ENCODE measurements at places on chromosomes 6 and 20.
A peak's percentile ranks its signal among the peaks of the same experiment; 100 is the strongest.

DNA sequence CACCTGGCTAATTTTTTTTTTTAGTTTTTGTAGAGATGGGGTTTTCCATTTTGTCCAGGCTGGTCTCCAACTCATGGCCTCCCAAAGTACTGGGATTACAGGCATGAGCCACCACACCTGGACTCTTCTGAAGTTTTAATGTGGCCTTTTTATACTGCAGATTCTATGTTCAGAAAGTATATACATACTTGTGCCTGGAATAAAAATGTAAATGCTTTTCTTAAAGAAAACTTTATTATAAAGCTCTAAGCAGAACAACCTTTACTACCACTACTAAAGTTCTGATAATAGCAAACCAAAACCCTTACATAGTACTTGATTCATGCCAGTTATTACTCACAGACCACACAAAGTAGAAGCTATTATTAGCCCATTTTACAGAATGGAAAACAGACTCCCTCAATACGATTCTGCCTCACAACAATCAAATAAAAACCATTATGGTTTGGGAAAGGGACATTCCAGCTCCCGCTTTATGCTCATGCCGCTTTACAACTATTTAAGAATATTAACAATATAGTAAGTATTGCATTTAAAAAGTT, 5.3 kb downstream of the PHIP start:
- DNase-seq = no peak

DNA sequence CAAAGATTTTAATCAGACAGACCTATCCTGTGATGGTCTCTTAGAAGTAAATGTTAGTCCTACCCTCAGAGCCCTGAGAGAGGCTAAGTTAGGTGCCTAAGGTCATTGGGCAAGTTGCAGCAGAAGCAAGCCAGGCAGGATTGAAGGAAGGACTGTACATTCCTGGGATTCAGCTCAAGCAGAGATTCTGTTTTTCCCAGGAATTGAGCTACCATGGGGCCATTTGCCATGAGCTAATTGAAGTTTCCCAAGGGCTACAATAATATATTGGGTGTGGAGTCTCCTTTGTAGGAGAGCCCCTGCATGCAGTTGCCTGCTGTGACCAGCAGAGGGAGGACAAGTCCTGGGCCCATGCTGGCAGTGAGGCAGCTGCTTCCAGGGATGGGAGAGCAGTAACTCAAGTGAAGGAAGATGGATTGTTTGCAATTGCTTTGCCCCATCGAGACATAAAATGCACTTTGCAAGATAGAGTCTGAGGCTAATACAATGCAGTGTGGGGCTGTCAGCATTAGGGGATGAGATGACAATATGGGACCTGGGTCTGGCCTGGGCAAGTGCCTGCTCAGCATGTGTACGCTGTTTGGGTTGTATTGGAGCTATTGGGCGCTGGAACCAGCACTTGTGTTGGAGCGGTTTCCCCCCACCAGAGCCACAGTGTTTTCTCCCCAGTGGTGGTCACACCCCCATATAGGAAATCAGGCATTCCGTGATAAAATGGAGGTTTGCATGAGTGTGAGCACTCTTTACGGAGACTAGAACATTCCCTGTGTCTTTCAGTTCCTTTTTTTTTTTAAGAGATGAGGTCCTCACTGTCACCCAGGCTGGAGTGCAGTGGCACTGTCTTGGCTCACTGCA, 27.9 kb downstream of the DNMT3B start:
- peak; percentile 86 for DNase-seq

DNA sequence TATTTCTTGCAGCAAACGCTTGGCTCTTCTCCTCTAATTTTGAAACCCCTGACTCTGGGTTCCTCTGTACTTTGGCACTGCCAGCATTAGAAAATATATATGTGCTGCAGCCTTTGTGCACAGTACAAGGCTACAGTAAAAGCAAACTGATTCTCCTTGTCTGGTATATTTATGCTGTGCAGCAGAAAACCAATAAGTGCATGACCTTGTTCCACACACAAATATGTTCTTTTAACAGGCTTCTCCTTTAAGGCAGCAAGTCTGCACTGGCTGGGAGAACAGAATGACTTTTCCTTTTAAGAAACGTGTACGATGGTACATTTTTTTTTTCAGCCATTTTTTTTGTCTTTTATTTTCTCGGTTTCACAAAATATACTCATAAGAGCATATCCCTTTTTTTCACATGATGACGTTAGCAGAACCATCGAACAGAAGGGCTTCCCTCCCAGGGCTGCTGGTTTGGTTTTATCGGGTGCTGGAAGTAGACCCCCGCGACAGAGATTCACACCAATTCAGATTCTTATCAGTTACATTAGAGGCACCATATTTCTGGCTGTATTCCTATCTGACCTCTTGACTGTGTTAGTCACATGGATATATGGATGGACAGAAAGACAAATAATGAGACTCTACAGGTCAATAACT, 129.9 kb upstream of the ARID1B start:
- DNase-seq = no peak

- DNase-seq = no peak
Observed at GRCh38 chr6:35453236-35453635, 1.1 kb downstream of the FANCE start.

DNA sequence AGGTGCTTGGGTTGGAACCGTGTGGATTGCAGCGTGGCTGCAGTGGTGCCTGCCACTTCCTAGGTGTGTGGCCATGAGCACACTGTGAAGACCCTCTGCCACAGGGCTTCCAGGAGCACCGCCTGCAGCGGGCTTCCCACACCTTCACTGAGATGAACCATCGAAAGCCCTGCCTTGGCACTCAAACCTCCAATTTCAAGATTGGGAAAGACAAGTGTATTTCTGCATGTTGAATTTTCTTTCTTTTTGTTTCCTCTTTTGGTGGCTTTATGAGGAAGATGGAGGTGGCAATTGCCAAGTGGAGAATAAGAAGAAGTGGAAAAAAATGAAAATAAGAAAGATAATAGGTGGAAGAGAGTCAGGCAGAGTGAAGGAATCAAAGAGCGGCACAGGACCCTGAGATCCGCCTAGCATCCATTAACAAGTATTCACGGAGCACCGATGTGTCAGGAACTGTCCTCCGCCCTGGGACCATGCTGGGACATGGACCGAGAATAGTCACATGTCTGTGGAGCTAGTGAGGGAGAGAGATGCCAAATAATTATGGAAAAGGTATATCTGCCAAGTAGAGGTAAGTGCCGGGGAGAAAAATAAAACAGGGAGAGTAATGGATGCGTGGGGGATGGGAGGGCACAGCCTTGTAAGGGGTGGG, 159.9 kb downstream of the BCAS1 start:
- no peak for DNase-seq

DNA sequence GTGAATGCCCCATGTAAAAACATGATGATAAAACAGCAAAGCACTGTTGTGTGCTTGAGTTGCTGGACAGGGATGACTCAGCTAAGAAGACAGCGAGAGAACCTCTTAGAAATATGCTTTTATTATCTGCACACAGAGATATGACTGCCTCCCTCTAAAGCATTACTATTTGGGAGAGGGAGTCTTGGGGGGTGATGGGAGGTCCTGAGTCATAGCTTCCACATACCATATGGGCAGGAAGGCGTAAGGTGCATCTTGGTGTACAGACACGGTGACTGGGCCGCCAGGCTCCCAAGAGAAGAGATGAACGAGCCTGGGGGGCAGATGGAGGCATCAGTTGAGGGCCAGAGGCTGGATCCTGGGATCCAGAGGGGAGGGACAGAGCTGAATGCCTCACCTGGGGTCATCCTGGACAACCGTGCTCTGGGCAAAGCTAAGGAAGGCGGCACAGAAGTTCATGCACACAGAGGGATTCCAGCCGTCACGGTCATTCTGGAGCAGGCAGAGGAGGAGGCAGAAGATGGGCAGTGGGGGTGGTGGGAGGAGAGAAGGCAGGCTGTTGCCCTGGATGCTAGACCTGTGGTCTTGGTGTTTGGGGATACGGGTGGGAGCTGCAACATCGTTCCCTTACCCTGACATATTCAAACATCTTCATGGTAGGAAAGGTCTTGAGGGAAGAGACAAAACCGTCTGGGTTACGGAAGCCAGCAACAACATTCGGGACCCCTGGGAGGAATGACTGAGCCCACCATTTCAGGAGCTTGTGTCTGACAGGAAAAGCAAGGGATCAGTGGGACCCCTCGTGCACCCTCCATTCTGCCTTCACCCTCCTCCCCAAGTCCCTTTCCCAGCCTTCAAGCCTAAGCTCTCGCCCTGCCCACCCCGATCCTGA, 2.0 kb downstream of the DXO start:
- no peak for DNase-seq

- DNase-seq = no peak
Observed at GRCh38 chr6:46575530-46575929, 77.1 kb downstream of the CYP39A1 start.

DNA sequence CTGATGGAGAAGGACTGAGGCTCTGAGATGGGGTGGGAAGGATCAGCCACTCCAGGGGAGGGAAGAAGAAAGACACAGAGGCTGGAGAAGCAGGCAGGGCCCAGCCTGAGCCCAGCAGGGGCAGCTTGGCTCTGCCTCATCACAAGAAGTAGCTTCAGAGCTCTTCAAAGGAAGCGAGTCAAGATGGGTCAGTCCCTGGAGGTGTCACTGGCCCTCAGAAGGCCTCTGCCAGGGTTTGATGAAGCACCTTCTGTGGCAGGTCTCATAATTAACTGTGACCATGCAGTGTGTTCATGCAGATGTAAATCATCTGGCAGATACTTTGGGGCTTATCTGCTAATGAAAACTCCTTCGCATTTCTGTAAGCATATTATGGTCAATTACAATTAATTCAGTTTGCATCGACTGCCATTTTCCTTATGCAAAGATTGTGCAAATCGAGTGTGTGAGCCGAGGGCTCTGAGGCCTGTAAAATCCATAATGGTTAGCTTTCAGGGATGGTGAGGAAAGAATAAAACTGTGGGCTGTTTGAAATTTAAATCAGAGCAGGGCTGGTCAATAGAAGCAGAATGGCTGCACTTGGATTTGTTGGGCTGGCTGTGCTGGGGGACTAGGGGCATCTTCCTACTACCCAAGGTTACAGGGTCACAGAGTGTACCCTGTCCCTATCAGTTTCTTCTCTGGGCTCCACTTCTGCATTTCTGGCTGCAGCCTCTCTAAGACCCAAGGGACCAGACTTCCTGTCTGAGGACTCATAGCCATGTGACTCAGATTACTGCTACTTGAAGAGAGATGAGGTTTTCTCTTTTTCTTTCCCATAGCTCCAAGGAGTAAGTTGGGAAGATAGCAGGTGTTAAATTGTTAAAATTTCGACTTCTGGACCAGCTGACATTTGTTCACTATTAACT, 376.6 kb downstream of the DHX35 start:
- DNase-seq = peak; percentile 39

DNA sequence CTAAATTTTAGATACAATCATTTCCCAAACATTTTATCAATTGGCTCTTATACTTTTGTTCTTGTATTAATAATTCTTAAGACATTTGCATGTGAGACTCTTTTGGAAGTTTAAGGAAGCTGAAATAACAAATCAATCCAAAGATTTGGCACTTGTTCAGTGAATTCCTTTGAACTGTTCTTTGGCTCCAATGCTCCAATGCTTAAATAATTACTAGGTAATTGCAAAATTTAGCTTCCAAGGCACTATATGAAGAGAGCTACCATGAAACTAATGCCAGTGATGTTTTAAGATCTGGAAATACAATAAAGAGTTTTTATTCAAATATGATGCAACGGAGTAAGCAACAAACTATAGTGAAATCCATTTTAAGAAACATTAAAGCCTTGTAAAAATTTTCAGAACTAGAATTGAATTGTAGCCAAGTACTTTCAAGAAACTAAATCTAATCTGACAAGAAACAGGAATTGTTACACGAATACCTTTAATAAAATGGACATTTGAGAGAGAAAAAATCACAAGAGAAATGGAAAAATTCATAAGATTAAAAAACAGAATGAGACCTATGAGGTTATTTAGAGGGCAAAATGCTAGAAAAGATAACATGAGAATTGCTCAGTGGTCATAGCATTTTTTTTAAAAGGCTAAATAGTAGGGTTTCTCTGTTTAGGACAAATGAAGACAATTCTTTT, 43.6 kb upstream of the SMLR1 start:
- DNase-seq = no peak

- no peak for DNase-seq
Observed at GRCh38 chr6:124978451-124979293, 16.4 kb downstream of the RNF217 start.

DNA sequence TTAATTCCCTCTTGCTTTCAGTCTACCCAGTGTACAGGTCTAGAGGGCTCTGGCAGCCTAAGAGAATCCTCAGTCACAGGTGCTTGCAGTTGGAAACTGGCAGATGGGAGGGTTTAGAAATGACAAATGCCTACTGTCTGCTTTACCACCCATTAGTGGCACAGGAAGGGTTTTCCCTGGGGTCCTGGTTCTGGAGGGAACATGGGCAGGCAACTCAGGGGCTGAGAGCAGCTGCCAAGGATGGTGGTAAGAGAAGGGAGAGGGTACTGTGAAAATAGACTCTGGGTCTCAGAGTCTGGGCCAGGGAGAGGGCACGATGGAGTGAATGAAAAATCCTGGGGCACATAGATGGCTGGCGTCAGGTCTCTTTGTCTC, 103.5 kb downstream of the TCP11 start:
- no peak for DNase-seq

DNA sequence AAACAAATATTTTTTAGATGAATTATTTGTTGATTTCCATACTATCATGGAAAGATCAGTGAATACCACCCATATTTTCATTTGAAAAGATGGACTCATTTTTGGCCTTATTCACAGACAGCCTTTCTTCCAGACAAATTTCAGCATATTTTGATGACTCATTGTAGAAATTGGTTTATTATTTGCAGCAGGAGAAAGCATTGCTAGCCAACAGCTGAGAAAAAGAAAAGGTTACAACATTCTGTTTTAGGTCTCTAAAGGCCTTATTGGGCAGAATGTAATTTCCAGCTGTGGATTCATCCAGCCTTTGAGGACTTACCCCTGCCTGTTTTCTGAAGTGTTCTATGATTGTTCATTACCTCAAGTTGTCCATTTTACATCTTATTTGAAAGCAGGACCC, 201.9 kb downstream of the PLCB4 start:
- no peak for DNase-seq

DNA sequence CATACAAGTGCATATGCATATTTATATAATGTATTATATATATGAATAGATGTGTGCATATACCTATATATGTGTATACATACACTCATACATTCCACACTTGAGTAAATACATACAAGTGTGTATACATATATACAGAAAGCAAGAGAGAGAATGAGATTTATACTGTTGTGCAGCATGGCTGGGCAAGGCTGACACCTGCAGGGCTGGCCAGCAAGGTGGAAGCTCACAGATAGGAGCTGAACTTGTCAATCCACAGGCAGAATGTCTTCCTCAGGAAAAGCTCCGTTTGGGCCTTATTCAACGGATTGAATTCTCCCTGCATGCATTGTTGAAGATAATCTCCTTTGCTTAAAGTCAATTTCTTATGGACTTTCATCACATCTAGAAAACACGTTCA, 256.7 kb downstream of the ZNF217 start:
- DNase-seq = no peak

DNA sequence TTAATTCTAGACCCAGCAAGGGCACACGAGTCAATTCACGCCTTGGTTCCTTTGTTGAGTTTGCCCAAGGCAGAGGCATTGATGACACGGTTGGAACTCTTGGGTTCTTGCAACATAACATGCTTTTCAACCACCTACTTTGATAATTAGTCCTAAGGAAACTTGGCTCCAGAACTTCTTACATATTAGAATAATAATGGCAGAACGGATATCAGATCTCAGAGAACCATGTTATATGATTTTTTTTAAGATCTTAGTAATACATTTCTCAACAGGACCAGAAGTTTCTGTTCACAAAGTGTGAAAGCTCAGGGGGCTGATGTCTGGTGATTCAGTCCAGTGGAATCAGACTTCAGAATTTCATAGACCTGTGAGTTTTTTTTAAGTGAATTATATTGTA, 19.2 kb downstream of the SPTLC3 start:
- DNase-seq = no peak
